ENCODE measurements at places on chromosomes 12 and 14.
A peak's percentile ranks its signal among the peaks of the same experiment; 100 is the strongest.

GRCh38 chr12:8702159-8702558, 4.4 kb downstream of the RIMKLB start:
- no peak for DNase-seq

GRCh38 chr12:131923260-131923659, 5.8 kb upstream of the PUS1 start:
- DNase-seq, result no peak

- DNase-seq, result peak; percentile 76
Observed at GRCh38 chr14:54902143-54902520, 494 bp downstream of the GCH1 start.

DNA sequence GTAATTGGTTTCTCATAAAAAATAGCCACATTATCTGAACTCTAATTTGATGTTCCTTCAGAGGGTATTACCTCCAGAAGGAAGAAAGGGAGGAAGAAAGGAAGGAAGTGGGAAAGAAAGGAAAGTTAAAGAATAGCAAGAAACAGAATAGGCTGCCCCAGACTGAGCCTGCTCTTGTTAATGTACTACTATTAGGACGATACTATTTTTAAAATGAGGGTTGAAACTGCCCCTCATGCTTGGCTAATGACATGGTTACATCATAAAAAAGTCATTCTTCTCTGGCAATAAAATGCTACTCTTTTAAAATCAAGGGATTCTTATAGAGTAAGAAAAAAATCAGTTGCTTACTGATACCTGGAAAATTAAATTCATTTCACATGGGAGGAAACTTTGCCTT, 253.0 kb downstream of the KTN1 start:
- DNase-seq, result no peak

DNA sequence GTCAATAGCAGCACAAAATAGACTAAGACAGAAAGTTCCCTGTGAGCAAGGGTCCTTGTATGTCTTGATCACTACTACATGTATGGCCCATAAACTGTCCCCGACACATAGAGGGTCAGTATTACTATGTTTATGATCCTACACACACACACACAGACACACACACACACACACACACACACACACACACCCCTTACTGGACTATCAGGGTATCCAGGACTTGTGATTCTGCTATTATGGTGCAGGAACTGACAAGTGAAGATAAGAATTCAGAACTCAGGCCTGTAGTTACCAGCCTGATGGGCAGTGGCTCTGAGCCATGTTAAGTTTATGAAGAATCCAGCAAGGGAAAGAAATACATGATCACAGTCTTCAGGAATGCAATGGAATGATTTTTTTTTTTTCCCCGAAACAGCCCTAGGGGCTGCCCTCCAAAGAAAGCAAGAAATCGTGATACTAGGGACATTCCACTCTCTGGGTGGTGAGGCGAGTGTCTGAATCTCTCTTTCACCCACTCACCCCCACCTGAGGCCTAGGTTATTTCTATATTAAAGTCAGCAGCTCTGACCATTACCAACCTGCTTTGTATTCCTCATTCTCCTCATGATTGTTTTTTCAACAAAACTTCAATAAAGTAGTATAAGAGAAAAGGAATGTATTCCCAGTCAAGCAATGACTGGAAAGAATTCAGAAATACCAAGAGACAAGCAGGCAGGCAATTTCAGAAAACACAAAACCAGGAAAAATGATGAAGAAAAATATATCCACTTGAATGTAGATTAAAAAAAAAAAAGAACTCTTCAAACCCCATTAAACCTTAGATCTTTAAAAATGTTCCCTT, 105.8 kb downstream of the AVPR1A start:
- DNase-seq, result no peak

DNA sequence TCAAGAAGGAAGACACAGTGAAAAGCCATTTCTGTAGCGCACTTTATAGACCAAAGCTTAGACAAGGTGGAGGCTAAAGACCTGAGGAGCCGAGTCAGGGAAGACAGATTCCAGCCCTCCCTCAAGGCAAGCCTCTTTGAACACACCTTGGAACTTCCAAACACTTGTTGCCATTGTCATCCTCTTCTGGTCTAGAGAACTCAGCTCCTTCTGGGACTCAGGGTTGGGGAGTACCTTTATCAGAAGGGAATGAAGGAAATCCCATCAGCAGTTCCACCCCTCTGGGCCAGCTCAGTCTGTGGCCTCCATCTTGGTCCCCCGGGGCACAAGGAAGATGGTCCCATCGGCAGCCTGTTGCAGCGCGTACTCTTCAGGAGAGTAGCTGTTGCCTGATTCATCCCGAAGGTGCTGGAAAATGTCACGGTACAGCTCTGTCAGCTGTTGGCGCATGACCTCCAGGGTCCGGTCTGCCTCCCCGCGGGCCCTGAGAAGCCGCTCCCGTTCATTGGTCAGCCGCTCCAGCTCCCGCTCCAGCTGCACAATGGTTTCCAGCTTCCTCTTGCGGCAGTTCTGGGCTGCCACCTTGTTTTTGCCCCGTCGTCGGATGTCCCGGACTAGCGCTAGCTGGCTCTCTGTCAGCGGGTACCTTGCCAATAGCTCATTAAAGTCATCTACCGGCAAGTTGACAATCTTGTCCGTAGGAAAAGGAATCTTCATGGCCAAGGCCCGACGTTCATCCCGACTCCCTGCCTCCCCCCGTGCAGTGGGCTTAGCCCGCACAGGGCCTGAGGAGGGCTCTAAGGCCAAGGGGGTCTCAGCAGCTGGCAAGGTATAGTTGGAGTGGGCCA, 8.5 kb downstream of the NFE2 start:
- no peak for DNase-seq

GRCh38 chr12:27057543-27057942, 24.8 kb downstream of the C12orf71 start:
- no peak for DNase-seq

DNA sequence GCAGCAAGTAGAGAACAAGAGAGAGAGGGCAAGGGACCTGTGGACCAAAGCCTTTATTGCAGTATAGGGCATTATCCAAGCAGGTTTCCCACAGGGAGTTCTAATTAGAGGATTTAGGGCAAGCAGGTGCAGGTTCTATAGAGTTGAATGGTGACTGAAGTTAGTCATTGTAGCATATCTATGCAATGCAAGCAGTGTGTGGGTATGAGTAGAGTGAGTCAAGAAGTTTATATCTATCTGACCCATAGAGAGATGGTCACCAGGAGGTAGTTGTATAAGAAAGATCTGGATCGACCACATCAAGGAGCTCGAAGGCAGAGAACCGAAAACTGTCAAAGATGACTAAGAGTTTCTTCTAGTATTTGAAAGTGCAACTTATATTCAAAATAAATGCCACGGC, 167.3 kb downstream of the PLCZ1 start:
- no peak for DNase-seq

GRCh38 chr12:125032466-125033152, 32.6 kb upstream of the AACS start:
- no peak for DNase-seq

DNA sequence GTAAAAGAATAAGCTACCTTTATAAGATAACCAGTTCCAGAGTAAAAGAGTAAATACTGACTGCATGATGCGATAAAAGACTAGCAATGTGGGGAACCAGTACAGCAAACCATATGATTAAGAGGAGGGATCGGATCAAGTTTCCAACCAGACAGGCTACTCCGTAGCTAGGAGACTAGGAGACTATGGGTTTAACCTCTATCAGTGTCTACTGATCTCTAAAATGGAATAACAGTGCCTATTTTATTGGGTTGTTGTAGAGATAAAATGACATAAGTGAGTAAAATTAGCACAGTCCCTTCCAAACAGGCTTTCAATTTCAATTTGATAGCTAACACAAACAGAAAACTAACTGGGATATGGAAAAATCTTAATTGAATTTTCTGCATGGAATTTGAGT, 76.0 kb downstream of the PAWR start:
- DNase-seq, result no peak

GRCh38 chr12:47882781-47883546, 21.8 kb downstream of the VDR start:
- peak; percentile 39 for DNase-seq

DNA sequence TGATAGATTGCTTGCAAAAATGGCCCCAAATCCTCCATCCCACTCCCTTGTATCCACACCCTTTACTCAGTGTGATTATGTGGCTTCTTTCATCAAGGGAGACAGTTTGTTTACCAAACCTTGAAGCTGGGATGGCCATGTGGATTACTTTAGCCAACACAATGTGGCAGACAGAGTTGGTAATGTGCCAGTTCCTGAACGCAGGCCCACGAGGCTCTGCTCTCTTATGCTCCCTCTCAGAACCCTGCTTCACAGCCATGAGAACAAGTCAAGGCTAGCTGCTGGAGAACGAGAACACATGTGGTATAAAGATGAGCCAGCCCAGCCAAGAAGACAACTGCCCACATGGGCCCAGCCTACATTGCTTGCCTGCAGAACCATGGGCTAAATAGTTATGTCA, 162.3 kb downstream of the NDUFA12 start:
- DNase-seq, result no peak

DNA sequence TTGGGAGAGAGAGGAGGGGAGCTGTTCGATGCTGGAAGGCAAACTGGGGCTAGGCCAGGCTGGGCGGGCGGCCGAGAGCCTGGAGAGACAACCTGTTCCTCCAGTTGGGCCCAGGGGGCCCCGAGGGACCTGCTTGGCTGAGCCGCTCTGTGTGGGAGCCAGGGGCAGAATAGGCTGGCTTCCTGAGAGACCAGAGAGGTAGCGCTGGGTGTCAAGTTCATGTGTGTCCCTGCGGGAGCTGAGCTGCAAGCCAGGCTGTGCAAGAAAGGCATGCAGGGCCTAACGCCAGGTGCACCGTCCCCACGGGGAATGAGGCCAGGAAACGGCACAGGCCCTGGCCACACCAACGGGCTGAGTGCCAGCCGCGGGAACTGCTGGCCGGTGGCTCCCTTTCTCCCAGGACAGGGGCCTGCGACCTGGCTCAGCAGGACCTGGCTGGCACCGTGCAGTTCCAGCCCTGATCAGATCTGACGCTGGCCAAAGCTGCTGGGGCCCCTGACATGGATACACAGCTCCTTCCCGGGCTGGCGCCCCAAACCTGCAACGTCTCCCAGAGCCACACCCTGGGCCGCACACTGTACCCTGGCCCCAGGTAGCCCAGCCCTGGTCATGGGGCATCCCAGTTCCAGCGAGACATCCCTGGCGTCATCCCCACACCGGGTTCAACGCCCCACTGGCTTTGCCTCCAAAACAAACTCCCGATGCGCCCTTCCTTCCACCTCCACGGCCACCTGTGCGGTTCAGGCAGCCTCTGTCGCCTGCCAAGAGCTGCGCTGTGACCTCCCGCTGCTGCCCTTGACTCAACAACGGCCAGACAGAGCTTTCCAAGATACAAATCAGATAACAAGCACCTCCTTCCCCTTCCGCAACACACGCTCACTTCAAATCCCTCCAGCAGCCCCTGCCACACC, 65.0 kb downstream of the RFLNA start:
- DNase-seq, result no peak

GRCh38 chr14:104428860-104429259, 150.7 kb upstream of the C14orf180 start:
- DNase-seq, result no peak

GRCh38 chr12:116712458-116713303, 25.2 kb downstream of the SPRING1 start:
- no peak for DNase-seq

DNA sequence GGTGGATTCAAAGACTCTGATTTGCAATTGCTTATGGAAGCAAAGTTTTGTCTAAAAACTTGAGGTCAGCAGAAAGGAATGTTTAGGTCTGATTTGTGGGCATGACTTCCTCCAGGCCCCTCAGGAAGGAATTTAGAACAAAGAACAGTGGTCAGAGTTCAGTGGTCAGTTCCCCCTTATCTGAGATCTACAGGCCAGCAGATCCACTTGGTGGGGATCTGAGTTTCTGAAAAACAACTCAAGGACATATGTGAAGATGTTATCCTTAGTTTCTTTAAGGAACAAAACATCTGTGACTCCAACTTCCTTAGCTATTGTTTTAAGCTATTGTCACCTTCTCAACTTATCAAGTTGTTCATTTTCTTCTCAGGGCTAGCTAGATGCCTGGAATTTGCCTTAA, 28.0 kb upstream of the NAA30 start:
- no peak for DNase-seq

- DNase-seq, result no peak
Observed at GRCh38 chr14:58961045-58961731, 227.3 kb upstream of the DAAM1 start.

DNA sequence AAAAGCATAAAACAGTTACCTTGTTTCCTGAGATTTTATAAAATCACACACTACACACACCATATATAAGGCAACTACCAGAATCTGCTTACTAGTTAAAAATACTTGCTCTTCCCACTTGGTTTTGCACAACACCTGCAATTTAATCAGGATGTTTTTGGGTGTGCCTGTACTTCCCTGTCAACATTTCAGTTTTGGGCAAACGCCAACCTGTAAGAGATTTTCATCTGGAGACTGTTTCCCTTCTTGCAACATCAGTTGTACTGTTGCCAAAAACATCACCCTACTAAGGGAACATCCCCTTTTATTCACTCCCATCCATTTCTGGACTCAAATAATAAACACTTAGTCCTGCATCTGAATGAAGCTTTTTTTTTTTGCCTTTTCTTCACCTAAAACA, 172.3 kb downstream of the DUSP6 start:
- DNase-seq, result no peak

- no peak for DNase-seq
Observed at GRCh38 chr14:81536241-81536771, 2.7 kb upstream of the SEL1L start.

GRCh38 chr12:85457016-85457415, 177.0 kb downstream of the ALX1 start:
- DNase-seq, result no peak

DNA sequence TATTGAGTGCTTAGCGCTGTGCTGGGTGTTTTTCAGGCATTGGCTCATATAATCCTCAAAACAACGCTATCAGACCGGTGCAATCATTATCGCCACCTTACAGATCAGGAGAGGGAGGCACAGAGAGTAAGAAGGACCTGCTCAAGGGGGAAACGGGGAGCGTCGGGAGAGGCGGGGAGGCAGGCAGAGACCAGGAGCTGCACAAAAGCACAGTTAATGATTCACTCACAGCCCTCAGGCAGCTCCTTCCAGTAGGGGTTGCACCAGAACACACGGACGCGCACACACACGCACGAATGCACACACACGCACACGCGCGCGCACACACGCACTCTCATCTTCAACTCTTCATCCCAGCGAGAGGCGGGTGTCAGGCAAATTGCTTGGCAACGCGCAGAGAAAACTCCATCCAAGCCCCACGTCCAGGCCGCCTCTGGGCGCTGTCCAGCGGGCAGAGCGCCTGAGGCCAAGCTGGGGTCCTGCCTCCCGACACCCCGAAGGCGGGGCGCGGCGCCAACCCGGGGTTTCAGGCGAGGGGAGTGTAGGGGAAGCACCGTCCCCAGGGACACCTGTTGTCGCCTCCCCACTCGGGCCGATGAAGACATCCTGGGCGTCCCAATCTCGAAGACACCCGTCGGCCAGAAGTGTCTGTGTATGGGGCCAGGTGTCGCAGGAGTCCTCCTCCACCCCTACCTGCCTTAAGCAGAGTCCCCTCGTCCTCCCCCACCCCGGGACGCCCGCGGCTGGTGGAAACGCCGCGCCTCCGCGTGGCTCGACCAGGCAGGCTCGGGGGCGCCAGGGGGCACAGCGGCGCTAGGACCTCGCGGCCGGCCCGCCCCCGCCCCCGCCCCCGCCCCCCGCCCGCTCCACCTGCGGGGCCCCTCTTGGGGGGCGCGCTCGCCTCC, 35.5 kb upstream of the STON2 start:
- peak; percentile 19 for DNase-seq

- no peak for DNase-seq
Observed at GRCh38 chr12:110137786-110138185, 13.6 kb downstream of the IFT81 start.
